ENCODE measurements at places on chromosomes 2 and 18.

DNA sequence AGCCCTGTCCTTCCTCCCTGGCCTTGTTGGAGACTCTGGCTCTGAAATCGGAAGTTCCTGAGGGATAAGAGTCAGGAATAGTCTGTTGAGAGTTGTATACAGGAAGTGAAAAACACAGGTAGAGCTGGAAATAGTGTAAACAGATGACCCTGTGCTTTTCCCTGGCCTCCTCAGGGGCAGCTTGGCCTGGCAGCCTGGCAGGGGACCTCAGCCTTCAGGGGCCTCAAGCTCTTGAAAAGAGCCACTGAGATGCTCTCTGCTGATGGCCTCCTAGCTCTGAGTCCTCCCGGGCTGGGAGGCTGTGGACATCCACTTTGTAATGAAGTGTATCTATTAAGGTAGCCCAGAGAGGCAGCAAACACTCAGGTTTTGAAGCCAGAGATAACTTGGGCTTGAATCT, 79.3 kb downstream of the DDX1 start:
- DNase-seq = no peak

GRCh38 chr18:47265197-47265596, 13.7 kb upstream of the SKOR2 start:
- no peak for DNase-seq

DNA sequence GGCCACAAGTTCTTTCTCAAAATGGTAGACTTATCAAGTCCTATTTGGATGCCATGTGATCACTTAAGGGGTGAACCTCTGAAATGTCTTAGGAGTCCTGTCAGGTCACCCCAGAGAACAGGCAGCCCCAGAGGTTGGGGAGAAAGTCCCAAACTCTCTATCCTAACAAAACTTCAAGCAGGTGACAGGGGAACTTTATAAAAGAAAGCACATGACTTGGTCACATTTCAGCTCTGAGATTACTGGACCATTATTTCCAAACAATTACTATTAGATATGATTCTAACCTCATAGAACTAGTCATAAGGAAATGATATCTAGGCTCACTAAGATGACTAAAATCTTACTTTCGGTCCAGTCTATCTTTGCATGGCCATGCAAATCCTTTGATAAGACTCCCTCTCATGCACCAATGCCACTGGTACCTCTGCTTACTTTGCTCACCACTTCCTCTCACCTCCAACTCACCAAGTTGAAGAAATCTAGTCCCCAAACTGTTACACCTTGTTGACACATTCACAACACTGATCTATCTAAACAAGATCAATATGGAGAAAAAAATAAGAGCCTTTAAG, 107.0 kb downstream of the GALNT14 start:
- no peak for DNase-seq

DNA sequence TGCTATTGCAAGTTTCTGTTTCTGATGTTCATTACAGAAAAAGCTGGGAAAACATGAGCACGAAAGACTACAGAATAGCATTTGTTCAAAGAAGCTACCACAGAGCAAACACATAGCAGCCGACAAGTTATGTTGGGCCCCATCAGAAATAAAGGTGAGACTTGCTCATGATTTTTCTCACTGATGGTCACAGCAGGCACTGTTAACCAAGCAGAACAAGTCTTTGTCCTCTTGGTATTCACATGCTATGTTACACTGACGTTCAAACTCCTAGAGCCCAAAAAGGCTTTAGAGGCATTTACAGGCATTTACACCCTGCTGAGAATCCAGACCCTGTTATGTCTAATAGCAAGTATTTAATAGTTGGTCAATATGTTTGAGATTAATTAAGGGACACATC, 235.0 kb upstream of the HNMT start:
- no peak for DNase-seq

- no peak for DNase-seq
These were observed 134.5 kb downstream of the NCKAP5 start for GRCh38 chr2:133433455-133434451.
